ENCODE measurements at places on chromosomes 1 and 21. TPM values are rescaled to one million over a fixed set of nuclear protein-coding genes. Genes with fewer than 3 reads are reported as not detected.

ADCY10 gene
- 0.15 TPM for total RNA-seq

DNA sequence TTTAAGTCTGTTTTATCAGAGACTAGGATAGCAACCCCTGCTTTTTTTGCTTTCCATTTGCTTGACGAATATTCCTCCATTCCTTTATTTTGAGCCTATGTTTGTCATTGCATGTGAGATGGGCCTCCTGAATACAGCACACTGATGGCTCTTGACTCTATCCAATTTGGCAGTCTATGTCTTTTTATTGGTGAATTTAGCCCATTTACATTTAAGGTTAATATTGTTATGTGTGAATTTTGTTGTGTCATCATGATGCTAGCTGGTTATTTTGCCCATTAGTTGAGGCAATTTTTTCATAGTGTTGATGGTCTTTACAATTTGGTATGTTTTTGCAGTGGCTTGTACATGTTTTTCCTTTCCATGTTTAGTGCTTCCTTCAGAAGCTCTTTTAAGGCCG is 50.7 kb upstream of the PDE4B start:
- DNase-seq = no peak

DNA sequence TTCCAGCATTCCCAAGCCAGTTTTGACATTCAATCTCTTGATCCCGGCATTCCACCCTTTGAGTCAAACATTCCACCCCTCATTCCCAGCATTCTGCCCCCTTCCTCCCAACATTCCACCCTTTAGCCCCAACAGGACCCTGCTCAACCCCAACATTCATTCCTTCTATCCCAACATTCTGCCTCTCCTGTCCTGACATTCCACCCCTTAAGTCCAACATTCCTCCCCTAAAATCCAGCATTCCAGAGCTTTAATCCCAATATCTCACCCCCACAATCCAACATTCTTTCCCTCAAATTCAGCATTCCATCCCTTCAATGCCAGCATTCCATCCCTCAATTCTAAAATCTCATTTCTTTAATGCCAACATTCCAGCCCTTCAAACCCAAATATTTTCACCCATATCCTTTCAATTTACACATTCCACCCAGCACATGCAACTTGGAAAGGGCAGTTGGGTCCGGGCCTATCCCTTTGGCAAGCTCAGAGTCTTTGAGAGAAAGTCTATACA is 22.9 kb downstream of the DDX20 start:
- DNase-seq = no peak

DNA sequence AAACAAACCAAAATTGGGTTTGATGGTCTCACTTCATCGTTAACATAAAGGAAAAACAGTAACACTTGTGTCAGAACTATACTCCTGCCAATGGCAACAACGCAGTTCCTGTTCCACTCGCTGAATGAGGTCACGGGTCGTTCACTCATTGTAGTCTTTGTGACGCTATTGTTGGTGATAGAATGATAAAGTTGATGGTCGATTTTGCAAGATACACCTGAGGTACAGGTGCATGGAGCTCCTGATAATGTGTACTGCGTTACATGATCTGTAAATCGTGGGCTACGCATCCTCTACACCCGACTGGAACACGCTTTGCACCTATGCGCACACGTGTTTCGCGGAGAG is 391 bp upstream of the CENPS start:
- DNase-seq = no peak

DNA sequence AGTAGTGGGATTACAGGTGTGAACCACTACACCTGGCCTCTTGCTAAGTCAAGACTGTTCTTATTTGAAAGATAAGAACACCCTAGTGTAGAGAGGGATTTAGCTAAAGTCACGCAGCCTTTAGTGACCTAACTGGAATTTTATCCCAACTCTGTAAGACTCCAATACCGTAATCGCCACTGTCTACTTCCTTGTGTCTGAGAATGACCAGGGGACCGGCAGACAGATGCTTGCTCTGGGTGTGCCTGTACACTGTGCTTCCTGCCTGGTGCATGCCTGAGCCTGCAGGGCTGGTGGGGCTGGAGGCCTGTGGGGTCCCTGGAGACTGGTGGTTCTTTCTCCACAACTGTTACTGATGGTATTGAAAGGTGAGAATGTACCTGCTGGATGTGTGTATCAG is 15.3 kb downstream of the MFSD2A start:
- no peak for DNase-seq
